ENCODE measurements at places on chromosomes 3 and 15.

DNA sequence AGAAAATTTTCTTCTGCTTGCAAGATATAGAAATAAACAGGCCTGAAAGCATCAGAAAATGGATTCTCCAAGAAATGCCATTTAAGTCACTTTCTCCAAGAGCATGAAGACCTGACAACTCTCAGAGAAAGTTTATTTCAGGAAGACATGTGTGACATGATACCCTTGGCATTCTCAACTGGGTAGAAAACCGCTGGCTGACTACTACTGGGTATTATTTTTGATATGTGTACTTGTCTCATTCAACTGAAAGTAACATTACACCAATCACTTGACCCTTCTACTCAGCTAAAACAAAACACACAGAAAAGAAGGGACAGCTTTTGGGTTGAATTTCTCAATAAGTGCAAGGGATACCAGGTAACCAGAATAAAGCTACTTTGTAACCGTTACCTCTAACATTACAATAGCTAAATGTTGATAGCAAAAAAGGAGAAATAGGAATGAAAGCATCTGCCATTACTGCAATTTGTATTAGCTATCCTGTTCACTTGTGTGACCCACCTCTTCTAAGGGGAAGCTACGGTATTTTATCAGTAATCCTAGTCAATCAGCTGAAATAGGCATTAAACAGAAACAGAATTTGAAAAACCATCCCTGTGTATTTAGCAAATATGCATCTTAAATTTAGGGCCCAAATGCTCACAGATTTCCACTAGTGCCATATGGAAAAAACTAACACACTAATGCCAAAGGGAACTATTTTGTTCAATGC lies 7.3 kb downstream of the TRA2B start:
- no peak for DNase-seq

DNA sequence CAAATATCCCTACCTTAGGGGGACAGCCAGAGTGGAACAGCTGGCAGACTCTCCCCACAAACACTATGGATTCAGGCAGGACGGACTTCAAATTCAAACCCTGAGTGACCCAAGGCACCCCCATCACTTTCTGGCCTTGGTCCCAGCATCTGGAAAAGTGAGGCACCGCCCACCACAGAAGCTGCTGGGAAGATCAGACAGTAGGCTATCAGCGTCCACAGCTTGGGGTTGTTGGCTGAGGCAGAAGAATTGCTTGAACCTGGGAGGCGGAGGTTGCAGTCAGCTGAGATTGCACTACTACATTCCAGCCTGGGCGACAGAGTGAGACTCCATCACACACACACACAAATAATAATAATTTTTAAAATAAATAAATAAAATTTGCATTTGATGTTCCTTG lies 8.5 kb downstream of the PFKFB4 start:
- DNase-seq, result no peak

- no peak for DNase-seq
Measured at GRCh38 chr3:4949659-4950058, 29.6 kb upstream of the BHLHE40 start.

DNA sequence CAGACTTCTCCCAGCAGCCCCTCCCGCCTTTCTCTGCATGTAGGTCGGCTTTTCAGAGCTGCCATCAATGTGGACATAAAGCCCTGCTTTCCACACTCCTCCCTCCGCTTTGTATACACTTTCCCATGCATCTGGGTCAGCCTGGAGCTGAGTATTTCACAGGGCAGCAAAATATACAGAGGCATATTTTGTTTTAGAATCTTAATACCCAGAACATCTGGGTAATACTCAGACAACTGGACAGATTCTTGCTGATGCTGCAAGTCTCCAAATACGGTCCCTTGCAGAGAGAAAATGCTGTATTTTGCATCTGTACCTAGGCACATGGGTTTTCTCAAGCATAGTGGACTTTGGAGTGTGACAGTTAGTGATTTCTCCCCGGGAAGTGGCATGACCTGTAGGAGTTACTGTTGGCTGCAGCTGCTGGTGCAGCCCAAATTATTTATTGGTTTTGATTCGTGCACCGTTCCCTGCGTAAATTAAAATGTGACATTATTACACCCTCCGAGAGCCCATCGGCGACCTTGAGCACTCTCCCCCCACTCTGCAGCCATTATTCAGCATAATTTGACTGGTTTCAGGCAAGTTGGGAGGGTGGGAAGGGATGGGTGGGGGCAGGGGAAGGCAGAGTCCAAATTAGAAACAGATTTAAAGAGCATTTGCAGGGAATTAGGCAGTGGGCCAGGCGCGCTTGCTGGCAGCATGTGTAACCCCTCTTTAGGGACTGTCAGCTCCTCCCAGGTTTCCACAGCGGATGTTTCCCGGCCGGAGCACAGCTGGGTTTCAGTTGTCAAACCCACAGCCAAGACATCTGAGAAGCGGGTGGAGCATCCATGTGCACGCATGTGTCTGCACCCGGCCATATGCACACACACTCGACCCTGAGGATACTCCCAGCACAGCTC lies 100.8 kb downstream of the CPN2 start:
- peak; percentile 55 for DNase-seq

DNA sequence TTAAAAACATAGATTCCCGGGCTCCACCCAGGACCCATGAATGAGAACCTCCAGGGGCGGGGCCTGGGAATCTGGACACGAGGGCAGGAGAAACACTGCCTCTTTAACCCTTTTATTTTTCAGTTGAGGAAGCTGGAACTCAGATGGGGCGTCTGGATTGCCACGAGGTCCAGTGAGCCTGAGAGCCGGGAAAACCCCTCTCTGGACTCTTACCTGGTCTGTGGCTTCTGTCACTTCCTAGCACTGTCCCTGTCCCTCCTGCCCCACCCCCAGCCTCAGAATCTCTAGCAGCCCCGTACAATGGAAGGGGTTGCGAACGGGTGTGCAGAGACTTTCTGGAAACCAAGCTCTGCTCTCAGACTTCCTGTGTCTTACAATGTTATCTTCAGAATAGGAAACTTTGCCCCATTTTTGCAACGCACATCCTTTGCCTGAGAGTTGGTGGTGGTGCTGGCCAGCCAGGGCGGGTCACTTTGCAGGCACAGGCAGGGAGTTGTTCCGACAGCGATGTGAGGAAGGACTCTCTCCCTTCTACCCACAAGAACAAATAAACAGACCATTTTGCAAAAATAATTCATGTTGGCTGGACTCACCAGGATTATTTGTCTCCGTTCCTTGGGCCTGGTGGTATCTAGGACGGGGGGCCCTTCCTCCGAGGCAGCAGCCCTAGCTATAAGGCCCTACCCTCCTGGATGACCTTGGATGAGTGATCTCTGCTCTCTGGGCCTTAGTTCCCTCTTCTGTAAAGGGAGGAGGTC lies 59.1 kb downstream of the SMAD6 start:
- no peak for DNase-seq

- DNase-seq, result no peak
Measured at GRCh38 chr3:176275538-176275937, 921.7 kb downstream of the TBL1XR1 start.

DNA sequence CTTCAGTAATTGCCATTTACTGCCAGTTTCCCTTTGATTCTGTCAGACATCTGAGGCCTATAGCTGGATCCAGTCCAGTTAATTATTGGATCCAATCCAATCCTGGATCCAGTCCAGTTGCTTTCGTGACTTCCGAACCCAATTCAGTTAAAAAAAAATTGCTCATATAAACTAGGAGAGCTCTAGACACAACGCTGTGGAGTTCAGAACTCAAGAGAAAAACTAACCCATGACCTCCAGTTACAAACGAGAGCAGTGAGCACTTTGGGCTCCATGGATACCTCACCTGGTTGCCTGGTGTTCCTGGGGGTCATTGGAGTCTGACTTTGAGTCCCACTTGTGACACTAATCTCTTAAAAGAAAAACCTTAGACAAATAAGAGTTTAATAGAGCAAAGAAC lies 269.8 kb downstream of the THSD4 start:
- no peak for DNase-seq

GRCh38 chr3:72641684-72642083 lies 206.6 kb downstream of the SHQ1 start:
- no peak for DNase-seq

DNA sequence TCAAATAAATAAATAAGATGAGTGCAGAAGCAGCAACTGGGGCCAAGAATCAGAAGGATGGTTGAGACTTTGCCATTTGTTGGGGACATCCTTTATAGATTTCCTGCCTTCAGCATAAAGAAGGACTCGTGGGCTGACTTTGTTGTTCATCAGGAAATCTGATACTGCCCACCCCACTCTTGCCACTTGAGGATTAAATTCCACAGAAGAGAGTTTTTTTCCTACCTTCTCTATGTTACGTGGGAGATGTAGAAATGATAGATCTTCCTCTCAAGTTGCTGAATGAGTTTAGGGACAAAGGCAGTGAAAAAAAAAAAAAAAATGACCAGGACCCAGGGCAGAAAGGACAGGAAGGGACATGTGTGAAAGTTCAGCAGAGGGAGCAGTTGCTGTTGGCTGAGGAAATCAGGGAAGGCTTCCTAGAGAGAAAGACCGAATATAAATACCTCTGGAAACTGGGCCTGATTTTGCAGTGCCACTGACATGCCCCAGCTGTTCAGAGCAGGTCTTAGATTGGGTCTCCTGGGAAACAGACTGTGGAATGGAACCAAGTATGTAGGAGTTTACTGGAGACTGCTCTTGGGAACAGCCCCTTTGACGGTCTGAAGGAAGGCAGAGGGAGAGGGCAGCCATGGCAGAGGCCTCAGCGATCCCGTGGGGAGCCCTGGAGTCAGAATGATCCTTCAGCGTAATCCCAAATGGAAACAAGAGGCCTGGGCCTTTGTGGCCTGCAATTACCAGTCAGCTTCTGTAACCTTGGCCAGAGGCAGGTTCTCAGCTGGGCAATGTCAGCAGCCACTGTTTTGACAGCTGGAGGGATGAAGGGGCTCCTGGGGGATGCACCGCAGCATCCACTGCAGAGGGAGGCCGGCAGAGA lies 50.9 kb downstream of the C3orf20 start:
- no peak for DNase-seq

DNA sequence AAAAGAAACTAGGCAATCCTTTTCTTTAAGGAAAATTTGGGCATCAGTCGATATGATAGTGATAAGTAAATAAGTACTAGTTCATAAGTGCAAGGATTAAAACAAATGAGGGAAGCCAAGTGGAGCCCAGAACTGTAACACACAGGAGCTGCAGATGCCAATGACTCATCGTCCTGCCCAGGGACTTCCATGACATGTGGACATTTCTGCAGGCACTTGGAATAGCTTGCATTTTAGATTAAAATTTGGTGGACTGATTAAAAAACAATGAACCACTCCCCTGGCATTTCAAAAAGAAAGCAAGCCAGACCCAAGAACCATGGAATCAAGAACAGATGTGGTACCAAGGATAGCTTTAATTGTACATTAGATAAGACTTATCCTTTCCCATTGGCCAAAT lies 2.9 kb downstream of the SAMD7 start:
- peak; percentile 52 for DNase-seq
